ENCODE measurements at places on chromosomes 16 and 17. TPM values are rescaled to one million over a fixed set of nuclear protein-coding genes. Genes with fewer than 3 reads are reported as not detected.

KPNA2 gene
- polyA plus RNA-seq, result 63.6 TPM

DNA sequence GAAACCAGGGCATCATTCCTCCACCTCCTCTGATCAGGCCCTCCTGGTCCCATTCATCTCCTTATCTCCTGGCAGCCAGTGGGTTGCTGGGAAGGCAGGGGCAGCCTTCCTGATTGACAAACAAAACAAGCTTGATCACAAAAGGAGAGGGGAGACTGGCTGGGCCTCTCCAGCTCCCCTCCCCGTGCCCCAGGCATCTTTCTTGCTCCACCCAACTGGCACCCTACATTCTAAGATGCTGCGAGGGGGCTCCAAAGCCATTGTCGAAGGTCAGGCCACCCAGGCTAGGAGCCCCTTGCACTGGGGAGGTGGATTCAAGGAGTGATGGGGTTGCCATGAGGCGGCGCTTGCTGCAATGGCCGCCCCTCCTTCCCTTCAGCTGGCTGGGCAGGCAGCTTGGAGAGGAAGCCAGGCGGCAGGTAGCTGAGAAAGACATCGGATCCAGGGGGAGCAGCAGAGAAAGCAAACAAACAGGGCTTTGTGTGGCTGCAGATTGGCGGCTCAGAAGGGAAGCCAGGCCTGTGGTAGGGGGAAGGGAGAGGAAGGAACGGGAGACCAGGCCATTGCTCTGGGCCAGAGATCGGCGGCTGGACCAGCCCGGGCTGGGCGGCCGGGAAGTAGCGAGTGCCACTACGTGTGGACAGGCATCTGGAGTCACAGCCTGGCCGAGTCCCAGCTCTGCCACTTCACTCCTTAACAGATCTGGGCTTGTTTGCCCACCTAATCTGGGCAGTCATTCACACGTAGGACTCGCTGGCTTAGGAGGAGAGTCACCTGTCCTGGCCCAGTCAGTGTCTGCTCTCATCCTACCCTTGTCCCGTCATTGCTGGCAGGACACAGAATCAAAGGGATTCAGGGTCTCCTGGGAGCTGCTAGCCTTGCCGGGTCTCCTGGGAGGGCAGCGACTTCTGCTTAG lies 12.3 kb downstream of the RAI1 start:
- no peak for DNase-seq
- peak overlapping the region; percentile 95 for H3K27ac ChIP-seq

DNA sequence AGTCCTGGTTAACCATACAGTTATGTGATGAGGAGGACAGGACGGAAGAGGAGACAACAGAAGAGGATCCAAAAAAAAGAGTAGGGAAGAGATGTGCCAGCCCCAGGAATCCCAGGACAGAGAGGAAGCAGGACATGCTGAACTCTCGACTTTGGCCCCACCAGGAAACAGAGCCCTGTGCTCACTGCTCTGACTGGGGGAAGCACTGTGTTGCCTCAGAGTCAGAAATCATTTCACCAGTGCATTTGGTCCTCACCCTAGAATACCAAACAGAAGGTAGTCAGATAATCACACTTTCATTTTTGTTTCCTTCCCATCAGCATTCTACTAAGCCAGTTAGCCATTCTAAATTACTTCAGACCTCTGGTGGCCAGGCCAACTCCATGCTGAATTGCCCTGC lies 421.0 kb upstream of the CDH5 start:
- DNase-seq, result no peak
- H3K36me3 ChIP-seq, result no peaks in the 10 kb centered on the region
- no peaks in the 10 kb centered on the region for H3K4me1 ChIP-seq
- H3K27ac ChIP-seq, result no peak overlapping the region
- H3K27me3 ChIP-seq, result no peaks in the 10 kb centered on the region

- H3K4me3 ChIP-seq, result no peak overlapping the region
- H3K4me1 ChIP-seq, result no peaks in the 10 kb centered on the region
- no peak overlapping the region for H3K27ac ChIP-seq
- no peak for DNase-seq
Observed at GRCh38 chr16:81158964-81159363, 62.8 kb upstream of the GCSH start.

DNA sequence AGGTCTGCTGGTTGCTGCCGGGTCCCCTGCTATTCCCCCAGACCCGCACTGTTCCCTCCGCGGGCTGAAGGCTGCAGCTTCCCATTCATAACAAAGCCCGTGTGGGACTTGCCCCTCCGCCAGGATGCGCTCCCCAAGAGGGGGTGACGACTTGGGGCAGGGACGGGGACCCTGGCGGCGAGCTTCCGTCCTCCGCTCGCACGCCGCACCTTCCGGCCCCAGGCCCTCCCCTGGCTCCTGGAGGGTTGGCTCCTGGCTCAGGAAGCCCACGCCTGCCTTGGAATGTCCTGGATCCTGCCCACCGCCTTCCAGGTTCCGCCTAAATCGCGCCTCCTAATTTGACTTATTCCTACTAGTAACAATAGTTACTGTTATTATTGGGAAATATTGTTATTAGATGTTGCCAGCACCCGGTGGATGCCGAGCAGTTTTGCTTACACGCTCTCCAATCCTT lies 1.1 kb upstream of the TFAP4 start:
- H3K27ac ChIP-seq, result peak overlapping the region; percentile 95
- peak; percentile 83 for DNase-seq
- no peaks in the 10 kb centered on the region for H3K36me3 ChIP-seq
- H3K4me3 ChIP-seq, result peak overlapping the region; percentile 93
- H3K27me3 ChIP-seq, result no peaks in the 10 kb centered on the region
